ENCODE measurements at places on chromosomes 11 and 22.

- DNase-seq: no peak
Measured at GRCh38 chr11:19949606-19950005, 210.7 kb downstream of the DBX1 start.

- DNase-seq: no peak
Measured at GRCh38 chr22:41544671-41545476, 604 bp upstream of the POLR3H start.

DNA sequence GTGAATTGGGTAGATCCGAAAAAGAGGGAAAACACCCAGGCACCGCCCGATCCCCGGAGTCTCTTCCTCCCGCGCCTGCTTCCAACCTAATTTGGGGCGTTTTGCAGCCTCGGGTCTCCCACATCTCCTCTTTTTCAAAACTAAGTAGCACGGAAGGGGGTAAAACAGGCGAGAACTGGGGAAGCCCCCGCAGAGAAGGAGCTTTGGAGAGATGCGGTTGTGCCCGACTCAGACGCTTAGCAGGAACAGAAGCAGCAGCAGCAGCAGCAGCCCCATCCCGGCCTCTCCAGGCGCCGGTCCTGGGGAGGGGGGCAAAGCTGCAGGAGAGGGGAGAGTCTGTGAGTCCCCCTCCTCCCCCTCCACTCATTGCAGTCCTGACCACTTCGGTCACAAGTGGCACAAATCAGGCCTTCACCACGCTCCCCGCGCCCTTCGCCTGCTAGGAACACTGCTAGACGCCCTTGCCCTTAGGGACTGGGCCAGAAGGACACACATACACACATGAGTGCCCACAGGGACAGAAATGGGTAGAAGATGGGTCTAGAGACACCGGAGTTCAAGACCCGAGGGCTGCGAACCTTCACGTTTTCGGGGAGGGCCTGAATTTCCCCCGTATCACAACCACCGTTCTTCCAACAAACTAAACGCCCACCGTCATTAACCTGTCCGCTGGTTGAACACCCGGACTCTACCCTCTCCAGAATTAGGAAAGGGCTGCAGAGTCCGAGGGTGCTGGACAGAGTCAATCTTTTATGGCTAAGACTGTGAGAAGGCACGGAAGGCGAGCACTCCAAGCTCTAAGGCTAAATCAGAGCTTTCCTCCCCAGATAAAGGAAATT lies 98.3 kb upstream of the HSD17B12 start:
- no peak for DNase-seq

GRCh38 chr11:7167976-7168740 lies 79.4 kb downstream of the RBMXL2 start:
- DNase-seq: peak; percentile 83

DNA sequence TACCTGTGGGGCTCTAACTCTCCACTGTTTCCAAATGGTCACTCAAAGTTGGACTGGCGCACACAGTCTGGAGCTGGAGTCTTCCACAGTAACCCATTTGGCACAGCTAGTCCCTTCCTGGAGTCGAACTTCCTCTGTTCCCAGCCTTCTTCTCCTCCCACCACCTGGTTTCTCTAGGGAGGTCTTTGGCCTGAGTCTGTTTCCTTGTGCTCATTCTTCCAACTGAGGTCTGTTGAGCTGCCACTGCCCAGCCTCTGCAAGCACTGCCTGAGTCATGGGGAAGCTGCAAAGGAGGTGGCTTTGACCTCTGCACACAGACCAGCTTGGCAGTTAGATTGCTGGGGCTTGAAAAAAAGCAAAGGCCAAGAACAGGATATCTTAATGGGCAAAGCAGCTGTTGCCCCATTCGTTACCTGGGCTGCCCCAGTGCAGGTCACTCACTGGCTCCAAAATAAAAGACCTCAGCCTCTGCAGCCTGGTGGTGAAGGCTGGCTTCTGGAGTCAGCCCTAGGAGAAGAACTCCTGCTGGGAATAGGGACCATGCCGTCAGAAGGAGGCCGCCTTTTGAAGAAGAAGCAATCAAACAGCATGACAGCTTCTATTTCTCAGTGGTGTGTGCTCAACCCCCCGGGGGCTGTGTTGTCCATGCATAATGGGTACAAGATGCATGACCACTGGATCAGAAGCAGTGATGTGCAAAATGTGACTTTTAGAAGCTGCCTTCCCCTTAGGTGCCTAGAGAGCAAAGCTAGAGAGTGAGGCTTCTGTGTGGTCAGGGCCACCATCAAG lies 3.0 kb downstream of the ADAMTS15 start:
- DNase-seq: no peak

GRCh38 chr22:36355362-36355761 lies 32.4 kb downstream of the MYH9 start:
- DNase-seq: no peak
